ENCODE measurements at places on chromosomes 1 and 21.

DNA sequence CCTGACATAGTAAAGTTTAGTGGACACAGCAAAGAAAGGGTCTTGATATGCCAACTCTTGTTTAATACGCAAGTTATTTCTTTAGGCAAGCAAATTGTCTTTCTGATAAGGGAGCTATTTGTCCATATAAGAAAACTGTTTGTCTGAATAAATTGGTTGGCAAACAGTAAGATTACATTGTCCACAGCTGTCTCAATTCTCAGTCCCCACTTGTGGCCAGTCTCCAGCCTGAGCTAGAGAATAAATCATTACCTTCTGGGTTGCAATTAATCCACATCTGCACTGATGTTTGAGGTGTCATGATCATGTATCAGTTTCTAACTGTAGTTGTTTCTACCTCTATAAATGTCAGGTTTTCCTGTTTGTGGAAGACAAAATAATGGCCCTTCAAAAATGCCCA, 60.0 kb upstream of the TNR start:
- no peak for DNase-seq

- DNase-seq = no peak
These were observed 105.2 kb downstream of the ZSCAN20 start for GRCh38 chr1:33577663-33578062.

DNA sequence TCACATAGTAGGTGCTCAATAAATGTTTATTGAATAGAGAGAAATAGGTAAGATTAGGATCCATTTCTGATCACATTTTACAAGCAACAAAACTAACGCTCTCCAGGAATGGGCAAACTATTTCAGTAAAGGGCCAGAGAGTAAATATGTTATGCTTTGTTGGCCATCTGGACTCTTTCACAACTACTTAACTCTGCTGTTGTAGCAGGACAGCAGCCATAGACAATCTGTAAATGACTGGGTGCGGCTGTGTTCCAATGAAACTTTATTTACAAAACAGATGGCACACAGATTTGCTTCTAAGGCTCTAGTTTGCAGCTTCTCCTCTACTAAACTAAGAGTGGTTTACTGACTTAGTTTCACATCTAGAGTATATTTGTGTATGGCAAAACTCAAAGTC, 83.0 kb upstream of the BACH1 start:
- DNase-seq = no peak

GRCh38 chr1:245598524-245599305, 443.9 kb downstream of the KIF26B start:
- no peak for DNase-seq

- no peak for DNase-seq
These were observed 72.9 kb downstream of the RPS6KA1 start for GRCh38 chr1:26602378-26602959.

DNA sequence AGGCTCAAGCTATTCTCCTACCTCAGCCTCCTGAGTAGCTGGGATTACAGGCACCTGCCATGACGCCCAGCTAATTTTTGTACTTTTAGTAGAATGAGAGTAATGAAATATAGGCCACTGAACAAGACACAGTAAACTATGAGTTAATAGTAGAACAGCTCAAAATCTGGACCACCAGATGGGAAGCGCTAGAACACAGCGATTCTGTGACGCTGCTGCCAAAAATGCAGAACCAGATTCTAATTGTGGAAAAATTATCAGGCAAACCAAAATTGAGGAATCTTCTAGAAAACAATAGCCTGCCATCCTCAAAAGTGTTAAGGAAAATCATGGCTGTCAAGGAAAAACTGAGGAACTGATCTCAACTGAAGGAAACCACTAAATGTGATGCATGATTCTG, 111.4 kb upstream of the TIAM1 start:
- no peak for DNase-seq

DNA sequence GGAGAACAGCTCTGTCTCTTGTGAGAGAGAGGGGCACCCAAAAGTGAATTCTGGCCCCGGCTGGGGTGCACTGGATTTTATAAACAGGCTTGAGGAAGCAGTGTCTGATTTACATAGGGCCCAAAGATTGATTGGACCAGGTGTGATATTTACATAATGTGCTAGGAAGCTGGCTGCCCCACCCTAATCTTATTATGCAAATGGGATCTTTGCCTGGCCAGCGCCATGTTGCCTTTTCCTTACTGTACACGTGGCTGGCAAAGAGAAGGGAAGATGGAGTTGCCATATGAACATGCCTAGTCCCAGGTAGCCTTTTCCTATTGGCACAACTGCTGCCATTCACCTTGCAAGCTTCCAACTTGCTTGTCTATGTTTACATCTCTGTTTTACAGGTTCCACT, 29.0 kb upstream of the CFHR4 start:
- no peak for DNase-seq

DNA sequence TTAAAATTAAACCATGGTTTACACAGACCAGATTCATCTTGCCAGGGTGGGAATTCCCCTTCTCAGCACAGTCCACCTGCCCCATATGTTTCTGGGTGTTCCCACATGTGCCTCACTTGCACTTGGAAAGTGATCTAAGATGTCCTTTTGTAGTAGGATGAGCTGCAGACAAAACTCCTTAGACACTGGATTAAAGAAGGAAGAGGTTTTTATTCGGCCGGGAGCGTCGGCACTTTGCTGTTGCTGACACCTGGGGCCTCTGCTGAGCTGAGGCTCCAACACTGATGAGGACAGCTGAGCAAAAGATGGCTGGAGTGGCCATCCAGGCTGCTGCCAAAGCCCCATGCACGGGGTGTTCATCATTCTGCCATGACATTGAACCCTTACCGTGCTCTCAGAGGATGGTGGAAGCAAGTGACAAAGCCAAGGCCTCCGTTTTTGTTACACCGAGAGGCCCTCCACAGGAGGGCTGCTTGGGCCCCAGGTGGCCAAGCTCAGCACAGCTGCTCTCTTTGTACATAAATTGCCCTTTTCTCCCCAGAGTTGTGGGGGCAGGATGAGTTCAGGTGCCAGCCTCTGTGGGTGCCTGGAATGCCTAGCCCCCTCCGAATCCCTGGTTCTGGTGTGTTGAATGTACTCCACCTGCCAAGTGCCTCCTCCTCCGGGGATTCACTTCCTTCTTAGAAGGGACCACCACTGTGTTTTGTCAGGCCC, 7.3 kb upstream of the ACOT11 start:
- DNase-seq = no peak
